ENCODE measurements at places on chromosomes 7 and 10. TPM values are rescaled to one million over a fixed set of nuclear protein-coding genes. Genes with fewer than 3 reads are reported as not detected.

Gene CTTNBP2
- 1.5 TPM for total RNA-seq

Gene ZFYVE27
- 7.6 TPM for total RNA-seq

Gene PBLD
- 4.8 TPM for total RNA-seq

Gene GOLGA7B
- 0.29 TPM for total RNA-seq

Gene CNPY1
- total RNA-seq = not detected

Gene NPM3
- 16.5 TPM for total RNA-seq

Gene TMEM184A
- 0.55 TPM for total RNA-seq

Gene A1CF
- not detected for total RNA-seq

Gene EGFR
- total RNA-seq = 34.8 TPM

Gene ABCC2
- total RNA-seq = 1.5 TPM

Gene PLXNA4
- total RNA-seq = 0.33 TPM

Gene TAC1
- not detected for total RNA-seq

Gene CALHM3
- total RNA-seq = not detected

Gene RBM33
- total RNA-seq = 27.4 TPM

Gene FAM25G
- not detected for total RNA-seq

Gene PDLIM1
- 572 TPM for total RNA-seq

Gene MKX
- total RNA-seq = not detected

Gene FGFBP3
- total RNA-seq = 2.0 TPM

Gene CALHM2
- total RNA-seq = 19.8 TPM

Gene FAM131B
- 0.33 TPM for total RNA-seq

Gene SPDYE1
- total RNA-seq = not detected

Gene OR9A2
- not detected for total RNA-seq

Gene PTPN20
- 5.3 TPM for total RNA-seq

Gene PHYHIPL
- total RNA-seq = not detected

Gene PRSS1
- not detected for total RNA-seq

Gene SFRP5
- total RNA-seq = not detected

Gene JAKMIP3
- 0.67 TPM for total RNA-seq

Gene KLLN
- total RNA-seq = 0.31 TPM

Gene ADRA2A
- total RNA-seq = 0.42 TPM

Gene MAT1A
- 1.3 TPM for total RNA-seq

Gene GIMAP5
- total RNA-seq = 13.5 TPM

Gene TAS2R39
- not detected for total RNA-seq

Gene SYT15
- total RNA-seq = 0.39 TPM

Gene SFTPA1
- not detected for total RNA-seq

Gene LIPM
- total RNA-seq = not detected

Gene GNAT3
- total RNA-seq = not detected

Data from gastrocnemius medialis (tissue), 4 donors.